Pancreas (tissue), 10 donors: ENCODE measurements at places on chromosomes 6 and 20. TPM values are rescaled to one million over a fixed set of nuclear protein-coding genes. Genes with fewer than 3 reads are reported as not detected.

GRCh38 chr20:3901028-3901705 is 12.0 kb downstream of the PANK2 start:
- DNase-seq, result no peak

DNA sequence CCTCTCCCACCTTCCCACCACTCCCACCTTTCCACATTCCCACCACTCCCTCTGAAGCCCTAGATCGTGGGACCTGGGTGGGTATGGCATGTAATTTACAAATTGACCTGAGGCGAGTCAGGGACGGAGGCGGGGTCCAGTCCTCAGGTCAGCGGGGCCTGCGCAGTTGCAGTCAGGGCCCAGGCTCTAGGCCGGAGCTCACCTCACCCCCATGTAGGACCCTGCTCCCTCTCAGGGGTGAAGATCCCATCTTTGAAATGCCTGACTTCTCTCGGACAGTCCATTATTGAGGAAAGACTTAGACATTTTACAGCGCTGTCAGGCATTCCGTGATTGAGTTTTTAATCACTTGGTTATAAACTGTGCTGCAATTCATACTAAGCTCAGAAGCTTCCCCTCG is 10.5 kb downstream of the THBS2 start:
- no peak for DNase-seq

DNA sequence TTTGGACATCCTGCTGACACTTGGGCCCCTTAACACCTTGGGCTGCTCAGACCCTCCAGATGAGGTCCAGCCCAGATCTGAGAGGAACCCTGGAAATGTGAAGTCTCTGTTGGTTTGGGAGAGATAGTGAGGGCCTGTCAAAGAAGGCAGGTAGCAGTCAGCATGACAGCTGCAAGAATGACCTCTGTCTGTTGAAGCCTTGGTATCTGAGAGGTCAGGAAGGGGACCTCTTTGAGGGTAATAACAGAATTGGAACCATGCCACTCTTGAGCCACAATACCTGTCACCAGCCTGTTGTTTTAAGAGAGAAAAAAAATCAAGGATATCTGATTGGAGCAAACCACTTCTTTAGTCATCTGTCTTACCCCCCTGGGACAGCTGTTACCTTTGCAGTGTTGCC is 4.2 kb downstream of the SYS1 start:
- DNase-seq, result no peak

GRCh38 chr6:149925974-149926777 is 3.3 kb upstream of the RAET1G start:
- peak; percentile 91 for DNase-seq

DNA sequence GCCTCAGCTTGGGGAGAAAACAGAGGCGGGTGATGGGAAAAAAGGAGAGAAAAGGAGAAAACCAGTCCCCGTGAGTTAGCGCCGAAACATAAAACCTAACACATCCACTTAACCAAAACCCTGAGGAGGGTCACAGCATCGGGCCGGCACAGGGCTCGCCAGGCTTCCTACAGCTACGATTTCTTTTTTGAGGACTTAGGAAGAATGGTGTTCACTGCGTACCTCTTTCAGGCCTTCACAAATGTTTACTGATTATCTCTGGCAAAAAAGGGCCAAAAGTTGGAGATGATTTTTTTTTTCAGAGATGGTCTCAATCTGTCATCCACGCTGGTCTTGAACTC is 48.8 kb downstream of the DSTN start:
- no peak for DNase-seq

GRCh38 chr20:24507182-24507853 is 37.9 kb downstream of the SYNDIG1 start:
- DNase-seq, result no peak

GRCh38 chr6:32602383-32602782 is 12.7 kb upstream of the HLA-DRB1 start:
- no peak for DNase-seq

DNA sequence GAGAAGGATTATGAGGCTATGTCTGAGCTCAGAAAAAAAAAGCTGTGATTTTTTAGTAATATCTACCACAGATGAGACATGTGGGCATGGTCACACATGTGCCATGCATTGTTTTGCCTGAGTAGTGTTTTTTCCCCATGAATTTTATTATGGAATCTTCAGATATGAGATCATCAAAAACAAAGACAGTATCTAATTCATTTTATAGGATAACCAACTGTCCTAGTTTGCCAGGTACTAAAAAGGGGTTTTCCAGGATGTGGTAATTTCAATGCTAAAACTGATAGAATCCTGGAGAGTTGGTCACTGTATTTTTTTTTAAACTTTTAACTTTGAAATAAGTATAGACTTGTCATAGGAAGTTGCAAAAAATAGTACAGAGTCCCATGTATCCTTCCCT is 127.4 kb upstream of the MAP3K7 start:
- DNase-seq, result no peak

DNA sequence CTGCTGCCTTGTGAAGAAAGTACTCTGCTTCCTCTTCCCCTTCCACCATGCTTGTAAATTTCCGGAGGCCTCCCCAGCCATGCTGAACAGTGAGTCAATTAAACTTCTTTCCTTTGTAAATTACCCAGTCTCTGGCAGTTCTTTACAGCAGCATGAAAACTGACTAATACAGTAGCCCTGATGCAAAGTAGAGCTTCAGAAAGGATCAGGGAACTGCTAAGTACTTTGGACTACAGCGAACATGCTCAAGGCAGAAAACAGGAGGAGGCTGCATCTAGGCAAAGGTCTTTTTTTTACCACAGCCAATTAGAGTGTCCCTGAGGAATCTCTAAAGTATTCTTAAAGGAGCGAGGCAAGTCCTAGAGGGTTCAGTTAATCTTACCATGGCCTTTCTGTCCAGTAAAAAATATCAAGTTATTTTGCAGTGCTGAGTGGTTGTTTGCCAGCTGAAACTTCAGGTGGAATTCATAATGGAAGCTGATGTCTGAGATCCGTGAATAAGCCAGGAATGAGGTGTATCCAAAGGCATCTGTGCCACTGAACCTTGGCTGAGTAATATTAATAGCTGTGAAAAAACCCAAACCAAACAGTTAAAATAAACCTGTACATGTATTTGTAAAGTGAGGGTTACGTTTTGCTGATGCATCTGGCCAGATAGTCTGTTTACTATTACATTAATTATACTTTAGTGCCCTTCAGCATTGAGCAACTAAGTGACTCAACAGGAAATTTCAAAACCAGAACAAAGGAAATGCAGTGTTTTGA is 170.4 kb downstream of the PHF3 start:
- no peak for DNase-seq

GRCh38 chr6:33694401-33694931 is 17.0 kb downstream of the UQCC2 start:
- no peak for DNase-seq

DNA sequence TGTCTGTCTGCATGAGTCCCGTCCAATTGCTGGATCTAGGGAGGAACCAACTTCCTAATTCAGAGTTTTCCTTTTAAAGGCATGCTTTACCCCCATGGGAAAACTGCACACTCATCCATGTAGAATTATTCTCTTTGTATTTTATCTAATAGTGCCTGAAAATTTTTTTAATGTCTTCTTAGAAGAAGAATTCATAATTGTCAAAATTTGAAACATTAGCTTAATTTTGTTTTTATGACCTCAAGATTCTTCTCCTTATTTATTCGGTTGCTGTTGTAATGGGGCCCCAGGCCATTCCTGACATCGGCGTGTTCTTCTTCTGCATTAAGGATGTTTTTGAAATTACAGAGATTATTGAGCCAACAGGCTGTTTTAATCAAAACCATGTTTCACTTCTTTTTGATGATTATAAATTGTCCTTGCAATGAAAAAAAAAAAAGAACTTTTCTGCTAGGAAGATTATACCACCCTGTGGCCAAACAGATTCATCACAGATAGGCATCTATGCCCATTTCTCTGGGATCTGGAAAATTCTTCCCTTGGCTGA is 100.3 kb downstream of the ZNF217 start:
- DNase-seq, result no peak

- DNase-seq, result no peak
Measured at GRCh38 chr6:13808801-13809200, 5.6 kb downstream of the MCUR1 start.

DNA sequence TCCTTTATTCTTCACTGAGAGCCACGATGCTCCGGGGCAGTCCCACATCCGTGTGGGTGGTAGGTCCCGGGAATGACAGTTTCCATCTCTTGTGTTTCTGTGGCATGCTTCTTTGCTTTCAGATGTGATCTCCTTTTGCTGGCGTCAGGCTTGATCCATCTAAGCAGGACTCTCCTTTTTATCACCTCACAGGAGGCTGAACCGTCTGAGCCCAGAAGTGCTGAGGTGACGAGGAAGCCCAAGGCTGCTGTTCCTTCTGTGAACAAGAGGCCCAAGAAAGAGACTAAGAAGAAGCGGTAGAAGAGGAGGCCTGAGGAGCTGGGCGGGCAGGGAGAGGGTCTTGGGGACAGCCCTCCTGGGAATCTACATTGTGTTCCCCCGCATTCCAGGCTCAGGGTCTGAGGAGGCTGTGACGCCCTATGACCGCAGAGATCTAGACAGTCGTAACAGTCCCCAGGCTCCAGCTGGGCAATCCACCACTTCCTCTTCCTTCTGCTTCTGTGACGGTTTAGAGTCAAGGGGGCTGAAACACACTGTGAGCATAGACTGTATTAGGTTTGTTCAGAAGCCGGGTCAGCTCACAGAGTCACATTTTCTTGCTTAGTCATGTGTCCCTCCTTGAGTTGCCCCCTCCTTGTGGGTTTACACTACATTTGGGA is 26.8 kb downstream of the MANBAL start:
- no peak for DNase-seq

DNA sequence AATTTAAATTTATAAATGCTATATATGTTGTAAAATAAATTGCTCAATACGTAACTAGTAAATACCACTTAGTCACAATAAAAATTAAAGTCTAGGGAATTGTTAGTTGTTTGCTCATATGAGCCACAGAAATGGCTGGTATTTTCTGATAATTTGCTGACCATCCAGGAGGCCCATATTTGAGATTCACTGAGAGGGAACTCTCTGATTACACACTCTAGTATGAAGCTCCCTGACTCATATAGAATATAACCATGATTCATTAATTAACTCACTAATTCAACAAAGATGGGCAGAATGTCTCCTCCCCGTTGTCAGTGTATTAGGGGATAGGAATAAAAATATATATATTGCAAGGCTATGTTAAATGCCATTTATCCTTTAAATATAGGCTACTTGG is 46.6 kb upstream of the TMEM30A start:
- no peak for DNase-seq

DNA sequence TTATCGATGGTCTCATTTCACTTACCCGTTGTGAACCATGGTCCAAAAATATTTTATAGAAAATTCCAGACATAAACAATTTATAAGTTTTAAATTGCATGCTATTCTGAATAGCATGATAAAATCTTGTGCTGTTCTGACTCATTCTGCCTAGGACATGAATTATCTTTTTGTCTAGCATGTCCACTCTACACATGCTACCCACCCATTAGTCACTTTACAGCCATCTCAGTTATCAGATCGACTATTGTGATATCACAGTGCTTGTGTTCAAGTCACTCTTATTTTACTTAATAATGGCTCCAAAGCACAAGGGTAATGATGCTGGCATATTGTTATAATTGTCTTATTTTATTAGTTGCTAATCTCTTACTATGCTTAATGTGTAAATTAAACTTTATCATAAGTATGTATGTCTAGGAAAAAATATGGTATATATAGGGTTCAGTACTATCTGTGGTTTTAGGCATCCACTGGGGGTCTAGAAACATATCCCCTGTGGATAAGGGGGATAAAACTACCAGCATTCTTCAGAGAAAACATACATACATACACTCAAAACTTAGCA is 252.0 kb upstream of the HTR1E start:
- no peak for DNase-seq

GRCh38 chr20:34989670-34990069 is 34.0 kb downstream of the MYH7B start:
- DNase-seq, result no peak

GRCh38 chr20:52800734-52801627 is 171.2 kb upstream of the TSHZ2 start:
- no peak for DNase-seq

DNA sequence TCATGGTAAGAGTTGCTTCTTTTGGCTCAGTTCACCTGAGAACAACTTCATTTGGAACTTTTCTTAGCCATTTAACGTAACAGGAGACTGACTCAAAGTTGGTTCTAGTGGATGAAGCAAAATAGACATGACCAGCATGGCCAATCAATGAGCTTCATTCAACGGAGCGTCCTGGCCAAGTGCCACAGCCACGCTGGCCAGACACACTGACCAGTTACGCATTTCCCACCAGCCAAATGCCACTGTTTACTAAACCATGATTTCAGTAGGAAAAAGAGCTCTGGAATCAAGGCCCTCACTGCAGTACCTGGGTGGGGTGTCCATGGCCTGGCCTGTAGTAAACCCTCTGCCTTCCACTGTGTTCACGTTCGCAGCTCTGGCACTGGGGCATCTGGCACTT is 80.4 kb downstream of the POPDC3 start:
- no peak for DNase-seq

DNA sequence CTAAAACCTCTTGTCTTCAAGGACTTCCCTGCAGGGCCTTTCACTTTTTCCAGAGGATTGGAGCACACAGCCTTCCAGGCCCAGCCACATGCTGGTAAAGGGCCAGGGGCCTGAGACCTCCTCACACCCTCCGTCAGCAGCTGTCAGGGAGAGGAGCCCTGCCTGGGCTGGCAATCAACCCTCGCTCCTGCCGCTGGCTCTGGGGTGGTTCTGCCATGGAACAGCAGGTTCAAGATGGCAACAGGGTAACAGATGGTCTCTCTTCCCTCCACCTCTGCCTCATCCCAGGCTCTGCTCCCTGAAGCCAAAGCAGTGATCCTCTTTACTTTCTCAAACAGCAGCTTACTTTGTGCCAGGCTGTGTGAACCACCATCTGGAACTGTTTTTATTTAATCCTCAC is 23.8 kb downstream of the PCNA start:
- DNase-seq, result no peak

- no peak for DNase-seq
Measured at GRCh38 chr20:23874747-23875146, 4.8 kb downstream of the CST5 start.

- no peak for DNase-seq
Measured at GRCh38 chr20:34956751-34957472, 1.2 kb downstream of the MYH7B start.

GRCh38 chr6:107491760-107492660 is 2.1 kb downstream of the SOBP start:
- no peak for DNase-seq

GRCh38 chr6:1135726-1136414 is 176.0 kb upstream of the FOXQ1 start:
- no peak for DNase-seq

Gene VGLL2
- not detected for total RNA-seq

Gene CDSN
- total RNA-seq, result 0.06 TPM

Gene SPATS1
- total RNA-seq, result 0.18 TPM

Gene GNAS-AS1
- total RNA-seq, result 0.49 TPM

Gene CLPSL2
- total RNA-seq, result 4.3 TPM

Gene APCDD1L
- 0.62 TPM for total RNA-seq

Gene EYA2
- 1.3 TPM for total RNA-seq

Gene TRIM31
- total RNA-seq, result 0.22 TPM

Gene SLC17A2
- total RNA-seq, result not detected

Gene MDFI
- 1.0 TPM for total RNA-seq

Gene TMEM170B
- total RNA-seq, result 2.1 TPM

Gene GPLD1
- 1.0 TPM for total RNA-seq

Gene HTR1E
- total RNA-seq, result 0.24 TPM
